ENCODE measurements at places on chromosomes 6 and 20.

DNA sequence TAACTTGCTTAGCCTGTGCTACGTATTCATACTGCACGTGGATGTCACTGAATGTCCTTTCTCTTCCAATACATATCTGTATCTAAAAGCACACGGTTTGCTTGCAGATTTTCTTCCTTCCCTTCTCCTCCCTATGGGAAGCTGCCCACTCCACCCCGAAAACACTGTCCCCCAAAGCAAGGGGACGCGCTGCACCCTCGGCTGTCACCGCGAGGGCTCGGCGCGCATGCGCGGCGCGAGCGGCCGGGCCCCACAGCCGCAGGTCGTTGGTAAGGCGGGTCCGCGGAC, 659 bp downstream of the TMX4 start:
- DNase-seq, result no peak

- DNase-seq, result no peak
Measured at GRCh38 chr6:56148488-56149186, 98.7 kb downstream of the COL21A1 start.

- no peak for DNase-seq
Measured at GRCh38 chr20:32018269-32019155, 8.3 kb downstream of the CCM2L start.

DNA sequence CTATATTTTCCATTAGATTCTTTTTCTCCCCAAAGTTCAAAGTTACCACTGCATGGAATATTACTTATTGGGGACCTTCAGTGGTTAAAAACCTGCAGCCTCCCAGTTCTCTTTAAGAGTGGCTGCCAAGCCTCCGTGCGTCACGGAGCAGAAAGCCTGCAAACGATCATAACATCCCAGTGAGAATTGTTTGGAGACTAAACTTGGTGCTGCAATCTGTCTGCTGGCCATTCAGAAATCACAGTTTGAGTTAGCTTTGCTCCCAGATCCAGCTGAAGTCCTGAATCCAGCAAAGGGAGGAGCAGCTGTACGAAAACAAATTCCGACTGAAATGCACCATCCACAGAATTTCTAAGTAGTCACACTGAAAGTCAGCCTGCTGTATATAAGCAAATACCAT, 213.5 kb upstream of the PDE10A start:
- peak; percentile 22 for DNase-seq

DNA sequence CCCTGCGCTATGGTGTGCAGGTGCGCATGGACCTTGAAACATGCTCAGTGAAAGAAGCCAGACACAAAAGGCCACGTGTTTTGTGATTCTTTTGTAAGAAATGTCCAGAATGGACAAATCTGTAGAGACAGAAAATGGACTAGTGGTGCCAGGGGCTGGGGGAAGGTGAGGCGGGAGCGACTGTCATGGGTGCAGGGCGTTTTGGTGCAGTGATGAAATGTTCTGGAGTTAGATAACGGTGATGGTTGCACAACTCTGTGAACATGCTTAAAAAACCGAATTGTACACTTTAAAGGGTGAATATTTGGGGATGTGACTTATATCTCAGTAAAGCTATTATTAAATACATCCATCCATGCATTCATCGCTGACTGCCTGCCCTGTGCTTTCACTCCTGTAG, 31.7 kb upstream of the NTSR1 start:
- DNase-seq, result no peak

GRCh38 chr6:43911354-43912115, 141.5 kb downstream of the VEGFA start:
- no peak for DNase-seq

Data from iris pigment epithelial cell (primary cell).